Hematopoietic multipotent progenitor cell (in vitro differentiated cells): ENCODE measurements at places on chromosomes 16 and 17.

GRCh38 chr17:33460781-33461450, 167.8 kb upstream of the ASIC2 start:
- no peak for DNase-seq

DNA sequence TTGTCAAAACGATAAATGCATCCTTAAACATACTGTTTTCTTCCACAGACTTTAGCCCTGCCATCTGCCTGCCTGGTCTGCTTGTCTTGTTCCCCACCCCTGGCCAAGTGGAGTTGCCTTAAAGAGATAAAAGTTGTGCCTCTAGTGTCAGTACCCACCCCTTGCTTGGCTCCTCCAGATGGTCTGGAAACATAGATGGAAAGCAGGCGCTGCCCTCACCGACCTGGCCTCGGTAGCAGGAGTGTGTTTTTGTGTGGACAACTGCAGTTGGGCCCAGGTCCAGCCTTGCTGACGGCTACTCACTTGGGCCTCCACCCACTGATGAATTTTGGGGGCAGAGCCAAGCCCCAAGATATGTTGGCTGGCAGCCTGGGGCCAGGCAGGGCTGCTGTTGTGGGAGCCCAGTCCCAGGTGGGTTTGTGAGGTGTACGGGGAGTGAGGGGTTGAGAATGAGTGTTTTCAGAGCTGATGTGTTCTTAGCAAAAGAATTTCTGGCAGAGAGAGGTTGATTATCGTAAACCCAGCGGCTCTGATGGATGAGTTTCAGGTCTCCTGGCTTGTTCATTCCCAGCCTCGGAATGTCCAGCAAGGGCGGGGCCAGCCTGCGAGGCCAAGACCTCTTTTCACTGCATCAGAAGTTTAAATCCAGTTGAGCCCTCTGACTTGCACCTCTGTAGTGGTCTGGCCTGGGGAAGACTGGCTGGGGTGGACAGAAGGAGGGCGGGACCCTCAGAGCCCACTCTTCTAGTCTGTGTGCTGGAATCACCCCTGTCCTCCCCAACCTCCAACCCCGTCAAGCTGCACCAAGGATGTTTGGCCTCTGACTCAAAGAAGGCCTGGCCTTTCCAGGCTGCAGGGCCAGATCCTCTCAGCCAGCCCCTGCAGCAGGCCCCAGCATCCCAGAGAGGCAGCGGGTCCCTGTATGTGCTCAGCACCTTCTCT, 179.7 kb downstream of the RAB11FIP4 start:
- DNase-seq = no peak

- DNase-seq = no peak
Measured at GRCh38 chr16:15435216-15435864, 952 bp downstream of the BMERB1 start.

- no peak for DNase-seq
Measured at GRCh38 chr17:5373112-5373511, 46.4 kb downstream of the NUP88 start.

DNA sequence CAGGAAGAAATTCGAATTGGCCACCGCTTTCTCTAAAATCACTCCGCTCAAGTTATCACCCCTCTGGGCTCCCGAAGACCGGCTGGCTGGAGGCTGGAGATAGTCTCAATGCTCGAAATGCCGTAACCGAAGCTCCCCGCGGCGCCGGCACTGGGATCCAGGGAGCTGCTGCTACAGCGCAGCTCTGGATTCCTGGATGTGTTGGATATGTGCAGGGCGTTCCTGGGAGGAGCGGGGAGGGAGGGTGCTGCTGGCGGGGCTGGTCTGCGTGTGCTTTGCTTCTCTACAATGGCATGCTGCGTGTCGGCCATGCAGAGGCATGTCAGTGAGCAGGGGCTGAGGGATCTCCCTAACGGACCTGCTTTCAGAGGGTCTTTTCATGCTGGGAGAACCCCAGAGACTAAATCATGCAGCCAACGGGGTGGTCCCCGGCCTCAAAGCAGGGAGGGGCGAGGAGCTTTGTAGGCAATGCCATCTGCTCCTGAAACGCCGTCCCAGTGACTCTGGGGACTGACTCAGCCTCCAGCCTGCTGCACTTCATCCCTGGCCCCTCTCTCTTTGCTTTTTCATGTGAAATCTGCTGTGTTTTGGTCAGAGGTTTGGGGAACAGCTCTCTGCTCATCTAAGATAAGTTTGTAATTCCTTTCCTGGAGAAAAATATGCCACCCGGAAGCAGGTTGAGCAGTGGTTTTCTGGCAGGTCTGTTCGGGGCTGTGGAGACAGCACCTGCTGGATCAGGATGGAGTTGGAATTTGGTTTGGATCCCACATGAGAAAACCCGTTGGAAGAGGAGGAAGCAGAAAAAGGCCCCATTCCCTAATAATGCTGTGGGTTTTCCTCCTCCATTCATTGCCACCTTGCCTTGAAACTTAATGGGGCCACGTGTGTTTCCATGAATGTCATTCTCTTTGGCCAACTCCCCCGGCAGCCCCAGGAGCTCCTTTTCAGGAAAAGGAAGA, 311.4 kb downstream of the SEC14L1 start:
- no peak for DNase-seq

- no peak for DNase-seq
Measured at GRCh38 chr16:2835638-2836493, 5.8 kb downstream of the ZG16B start.

- no peak for DNase-seq
Measured at GRCh38 chr16:11253009-11253994, 2.7 kb downstream of the SOCS1 start.

- no peak for DNase-seq
Measured at GRCh38 chr16:21652453-21652852, at the start of gene IGSF6. Gene IGSF6, minus strand, starts transcription at chr16:21652608. Its CDS starts 10 bp downstream, at chr16:21652598.

DNA sequence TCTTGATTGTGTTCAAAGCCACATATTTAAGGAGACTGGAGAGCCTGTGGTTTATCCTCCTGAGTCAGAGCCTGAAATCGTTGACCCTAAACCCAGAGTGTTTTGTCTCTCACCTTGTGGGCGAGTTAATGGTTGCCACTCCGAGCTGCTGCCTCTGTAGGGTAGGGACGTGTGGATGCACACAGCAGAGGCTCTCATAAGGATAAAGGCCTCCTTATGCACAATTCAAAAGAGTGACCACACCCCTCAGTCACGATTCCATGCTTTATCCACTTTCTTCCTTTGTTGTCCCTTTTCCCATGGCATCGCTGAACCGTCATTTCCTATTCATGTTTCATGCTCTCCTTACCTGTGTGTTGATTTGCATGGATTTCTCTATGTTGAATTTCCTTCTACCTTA, 805.0 kb upstream of the RBFOX1 start:
- no peak for DNase-seq

GRCh38 chr16:9159839-9160550, 68.6 kb downstream of the HAPSTR1 start:
- DNase-seq = no peak

GRCh38 chr17:34797720-34798119, 163.5 kb downstream of the CCT6B start:
- peak; percentile 33 for DNase-seq

GRCh38 chr17:40362696-40363110, 1.8 kb downstream of the GJD3 start:
- peak; percentile 85 for DNase-seq

DNA sequence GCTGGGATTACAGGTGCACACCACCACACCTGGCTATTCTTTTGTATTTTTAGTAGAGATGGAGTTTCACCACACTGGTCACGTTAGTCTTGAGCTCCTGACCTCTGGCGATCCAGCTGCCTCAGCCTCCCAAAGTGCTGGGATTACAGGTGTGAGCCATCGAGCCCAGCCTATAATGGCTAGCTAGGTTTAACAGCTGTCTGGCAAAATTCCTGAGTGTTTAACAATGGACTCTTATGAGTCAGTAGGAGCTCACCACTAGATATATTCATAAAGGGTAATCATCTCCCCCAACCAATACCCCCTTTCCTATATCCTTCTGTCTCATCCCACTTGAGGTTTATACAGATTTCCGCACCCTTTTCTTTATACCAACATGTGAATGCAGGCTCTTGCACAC, 91.5 kb upstream of the CDH13 start:
- DNase-seq = no peak

- DNase-seq = no peak
Measured at GRCh38 chr16:29943846-29944799, 17.8 kb upstream of the TMEM219 start.

- no peak for DNase-seq
Measured at GRCh38 chr16:55628306-55628968, 27.4 kb upstream of the SLC6A2 start.

- DNase-seq = no peak
Measured at GRCh38 chr17:15273141-15273793, 8.1 kb upstream of the PMP22 start.

DNA sequence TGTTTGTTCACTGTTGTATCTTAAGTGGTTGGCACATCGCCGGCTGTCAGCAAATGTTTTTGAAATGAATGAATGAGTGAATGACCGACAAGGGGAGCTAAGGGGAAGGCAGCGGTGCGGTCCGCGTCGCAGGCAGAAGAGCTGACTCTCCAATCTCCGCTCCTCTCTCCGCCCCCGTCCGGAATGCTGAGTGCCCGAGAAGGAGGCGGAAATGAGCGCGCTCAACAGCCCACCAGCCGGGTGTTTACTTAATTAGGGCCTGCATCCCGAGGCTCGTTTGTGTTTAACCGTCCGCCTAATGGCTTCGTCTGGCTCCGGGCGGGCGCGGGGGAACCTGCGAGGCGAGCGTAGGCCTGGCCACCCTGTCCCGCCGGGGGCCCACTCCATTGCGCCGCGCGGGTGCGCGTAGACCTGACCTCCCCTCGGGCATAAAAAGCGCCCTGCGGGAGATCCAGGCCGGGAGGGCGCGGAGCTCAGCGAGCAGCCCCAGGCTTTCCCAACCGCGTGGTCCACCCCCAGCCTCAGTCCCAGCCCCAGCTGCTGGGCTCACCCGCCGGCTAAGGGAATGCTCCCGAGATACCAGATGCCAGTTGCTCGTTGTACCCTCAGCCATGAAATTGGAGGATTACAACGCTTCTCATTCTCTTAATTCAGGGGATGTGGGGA, 2.5 kb upstream of the CDH3 start:
- DNase-seq = no peak

DNA sequence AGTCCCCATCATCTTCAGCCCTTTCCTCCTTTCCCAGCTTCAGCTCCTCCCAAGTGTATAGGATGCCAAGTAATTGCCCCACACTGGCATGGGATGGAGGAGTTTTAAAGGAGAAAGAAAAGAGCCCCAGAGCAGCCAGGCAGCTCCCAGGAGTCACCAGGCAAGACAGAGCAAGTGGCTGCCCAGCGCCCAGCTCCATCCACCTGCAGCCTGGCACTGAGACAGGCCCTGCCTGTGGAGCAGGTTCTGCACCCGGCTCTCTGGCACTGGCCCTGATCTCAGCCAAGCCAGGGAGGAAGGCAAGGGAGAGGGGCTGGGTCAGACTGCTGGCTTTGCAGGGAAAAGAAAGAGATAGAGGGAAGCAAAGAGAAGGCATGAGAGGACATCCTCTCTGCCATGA, 21.7 kb downstream of the FOXN1 start:
- DNase-seq = no peak

DNA sequence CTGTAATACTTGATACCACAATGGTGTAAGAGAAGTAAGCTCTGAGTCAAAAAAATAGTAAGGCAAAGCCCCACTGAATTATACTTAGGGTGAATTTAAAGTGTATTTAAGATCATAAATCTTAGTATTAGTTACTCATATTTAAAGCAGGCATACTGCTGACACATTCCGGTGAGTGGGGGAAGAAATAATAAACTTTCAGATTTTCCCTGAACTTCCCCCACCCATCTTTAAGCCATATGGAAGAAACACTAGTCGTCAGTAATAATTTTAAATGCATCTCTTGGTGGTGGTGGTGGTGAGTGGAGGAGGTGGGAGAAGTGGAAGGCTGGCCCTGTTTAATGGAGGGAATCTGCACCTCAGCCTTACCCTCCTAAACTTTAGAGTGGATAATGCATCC, 20.5 kb downstream of the MPHOSPH6 start:
- no peak for DNase-seq

GRCh38 chr16:84897911-84898377, 78.2 kb downstream of the CRISPLD2 start:
- no peak for DNase-seq

GRCh38 chr16:17160920-17161431, 309.8 kb downstream of the XYLT1 start:
- no peak for DNase-seq

GRCh38 chr17:19019041-19019941, 14.7 kb upstream of the FAM83G start:
- DNase-seq = no peak

DNA sequence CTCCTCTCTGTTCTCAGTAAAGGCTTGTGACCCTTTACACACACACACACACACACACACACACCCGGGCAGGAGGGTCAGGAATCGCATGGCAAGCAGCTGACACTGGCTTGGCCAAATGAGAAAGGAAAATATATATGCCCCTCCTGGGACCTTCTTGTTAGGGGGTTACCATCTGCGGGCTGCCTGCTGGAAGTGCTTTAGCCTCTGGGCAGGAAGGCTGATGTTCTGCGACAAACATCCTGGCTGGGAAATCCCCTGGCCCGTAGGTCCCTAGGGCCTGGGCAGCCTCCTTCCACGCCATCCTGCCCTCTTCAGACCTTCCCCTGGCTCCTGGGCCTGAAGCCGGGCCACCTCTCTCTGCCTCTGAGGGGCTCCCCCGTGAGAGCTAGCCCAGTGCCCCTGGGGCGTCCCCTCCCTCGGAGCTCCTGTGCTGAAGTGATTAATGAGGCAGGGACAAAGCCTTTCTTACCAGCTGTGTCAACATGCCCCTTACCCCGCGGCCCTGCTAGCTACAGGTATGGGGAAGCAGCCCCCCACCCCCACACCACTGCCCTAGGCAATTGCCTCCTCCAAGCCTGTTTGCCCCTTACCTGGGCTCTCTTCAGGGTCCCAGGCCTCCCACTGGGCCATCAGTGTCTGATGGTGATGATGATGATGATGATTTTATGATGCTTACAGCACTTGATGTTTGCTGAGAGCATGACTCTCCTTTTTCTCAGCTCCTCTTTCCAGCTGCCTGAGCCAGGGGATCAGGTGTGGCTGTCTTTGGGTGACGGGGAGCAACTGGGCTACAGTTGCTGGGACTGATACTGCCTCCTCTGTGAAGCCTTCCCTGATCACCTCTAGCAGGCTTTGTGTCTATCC, 32.8 kb upstream of the ETV4 start:
- peak; percentile 80 for DNase-seq

DNA sequence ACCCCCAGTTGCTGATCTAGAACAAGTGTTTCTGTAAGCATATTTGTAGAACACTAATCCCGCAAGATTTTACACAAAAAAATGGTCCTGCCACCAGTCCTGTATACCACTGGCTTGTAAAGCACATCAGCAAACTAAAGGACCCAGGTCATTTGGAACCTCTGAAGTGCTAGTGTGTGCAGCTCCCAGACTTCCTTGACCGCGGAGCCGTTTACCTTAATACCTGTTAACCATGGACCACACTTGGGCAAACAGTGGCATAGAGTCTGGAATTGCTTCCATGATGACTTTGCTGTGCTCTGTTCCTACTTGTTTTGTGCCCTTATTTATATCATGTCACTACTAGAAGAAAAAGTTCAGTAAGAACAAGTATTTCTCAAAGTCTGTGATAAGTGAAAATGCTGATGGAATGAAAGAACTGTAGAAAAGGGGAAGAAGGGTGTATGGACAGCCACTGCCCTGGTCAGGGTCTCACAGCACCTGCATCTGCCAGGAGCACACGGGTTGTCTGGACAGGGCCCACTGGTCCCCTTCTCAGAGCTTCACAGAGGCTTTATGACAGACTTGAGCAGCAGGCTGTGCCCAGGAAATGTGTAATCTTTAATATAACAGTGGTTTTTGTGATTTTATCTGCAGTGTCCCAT, 29.3 kb downstream of the ALDH3A2 start:
- no peak for DNase-seq

GRCh38 chr17:27466743-27467375, 10.6 kb downstream of the KSR1 start:
- DNase-seq = peak; percentile 51
